ENCODE measurements at places on chromosomes 6 and 20.

GRCh38 chr6:41527721-41528408 is 18.3 kb upstream of the FOXP4 start:
- no peak for DNase-seq

DNA sequence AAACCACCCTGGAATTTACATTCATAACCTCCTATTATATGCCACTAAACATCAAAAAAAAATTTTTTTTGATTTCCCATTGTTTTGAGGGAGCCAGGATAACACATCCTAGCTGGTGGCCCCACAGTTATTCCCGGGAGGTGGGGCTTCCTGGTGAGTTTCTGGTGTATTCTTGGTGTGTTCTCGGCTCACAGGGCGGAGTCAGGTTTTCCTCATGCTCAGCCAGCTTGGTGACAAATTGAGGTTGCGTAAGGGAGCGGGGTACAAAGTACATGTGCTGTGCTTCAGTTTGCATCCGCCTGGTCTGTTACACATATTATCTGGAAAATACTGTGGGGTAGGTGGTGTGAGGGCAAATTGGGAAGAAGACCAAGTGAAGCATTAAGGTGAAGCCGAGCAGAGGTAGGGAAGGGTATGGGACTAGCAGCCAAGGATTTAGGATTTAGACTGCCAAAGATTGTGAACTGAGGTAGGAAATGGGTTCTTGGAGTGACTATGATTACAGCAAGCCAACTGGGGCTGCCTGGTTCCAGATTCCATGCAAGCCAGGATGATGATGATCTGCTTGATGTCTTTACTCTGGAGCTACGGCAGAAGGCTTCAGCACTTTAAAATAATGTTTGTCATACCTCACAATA is 46.2 kb upstream of the EEF1A1 start:
- no peak for DNase-seq

GRCh38 chr6:71529026-71529425 is 240.4 kb downstream of the OGFRL1 start:
- no peak for DNase-seq

DNA sequence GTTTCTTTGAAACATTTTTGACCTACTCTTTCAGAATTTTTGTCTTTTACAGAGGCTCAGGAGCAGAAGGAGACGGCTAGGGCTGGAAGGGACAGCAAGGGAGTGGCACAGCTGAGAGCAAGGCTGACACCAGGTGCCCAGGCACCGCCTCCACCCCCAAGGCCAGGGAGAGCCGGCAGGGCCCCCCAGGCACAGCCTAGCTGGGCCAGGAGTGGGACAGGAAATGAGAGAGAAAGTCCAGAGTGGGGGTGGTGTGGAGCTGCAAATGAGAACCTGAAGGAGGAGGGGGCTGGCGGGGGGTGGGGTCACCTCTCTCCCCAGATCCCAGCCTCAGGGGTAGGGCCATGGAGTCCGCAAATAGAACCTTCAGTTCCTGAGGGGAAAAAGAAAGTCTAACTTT is 236.7 kb downstream of the CDC5L start:
- no peak for DNase-seq

DNA sequence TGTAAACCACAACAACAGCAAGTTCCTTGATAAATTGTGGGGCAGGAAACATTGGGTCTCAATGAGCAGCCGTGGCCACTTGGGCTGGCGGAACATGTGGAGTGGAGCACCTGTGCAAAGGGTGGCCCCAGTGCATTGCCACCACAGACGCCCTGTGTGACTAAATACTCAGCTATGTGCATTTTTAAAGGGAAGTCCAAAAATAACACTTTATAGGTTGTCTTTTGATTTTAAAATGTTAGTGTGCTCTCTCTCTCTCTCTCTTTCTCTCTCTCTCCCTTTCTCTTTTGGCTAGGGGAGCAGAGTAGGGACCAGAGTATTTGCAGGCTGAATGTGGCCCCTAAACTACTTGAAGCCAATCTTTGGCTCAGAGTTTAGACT is 236.3 kb downstream of the BCAS1 start:
- no peak for DNase-seq

DNA sequence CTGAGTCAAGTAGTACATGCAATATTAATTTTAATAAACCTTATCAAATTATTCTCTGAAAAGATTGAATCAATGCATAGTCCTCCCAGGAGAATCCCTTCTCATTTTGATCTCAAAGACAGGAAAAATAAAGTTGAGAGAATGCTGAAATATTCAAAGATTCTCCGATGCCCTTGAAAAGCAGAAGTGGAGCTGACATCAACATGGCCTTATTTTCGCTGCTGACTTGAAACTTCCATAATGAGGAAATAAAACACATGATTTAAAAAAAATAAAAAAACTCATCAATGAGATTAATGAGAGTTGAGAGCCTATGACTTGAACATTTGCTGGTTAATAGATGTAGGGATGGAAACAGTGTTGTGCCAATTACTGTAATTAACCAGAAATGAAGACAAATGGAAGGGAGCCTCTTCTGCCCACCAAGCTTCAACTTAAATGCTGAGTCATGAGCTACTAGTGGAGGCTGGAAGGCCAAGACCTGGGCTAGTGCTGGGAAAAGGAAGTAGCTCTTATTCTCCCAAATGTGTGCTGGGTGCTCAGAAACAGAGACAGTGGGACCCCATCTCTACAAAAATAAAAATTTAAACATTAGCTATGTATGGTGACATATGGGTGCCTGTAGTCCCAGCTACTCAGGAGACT is 139.9 kb downstream of the BFSP1 start:
- no peak for DNase-seq

DNA sequence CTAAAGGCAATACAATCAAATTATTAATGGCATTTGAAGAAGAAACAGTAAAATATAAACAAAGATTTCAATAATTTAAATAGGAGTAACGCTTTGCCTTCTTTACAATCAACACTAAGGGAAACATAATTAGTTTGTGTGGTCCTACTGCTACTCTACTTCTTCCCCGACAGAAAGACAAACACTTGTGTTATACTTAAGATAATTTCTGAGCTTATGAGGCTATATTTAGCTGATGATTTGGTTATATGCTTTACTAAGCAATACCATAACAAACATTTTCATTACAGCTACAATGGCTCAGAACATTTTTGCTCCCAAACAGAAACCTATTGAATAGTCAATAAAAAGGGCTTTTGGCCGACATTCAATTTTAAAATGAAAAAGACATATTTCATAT is 1217.2 kb upstream of the GJE1 start:
- DNase-seq: no peak

DNA sequence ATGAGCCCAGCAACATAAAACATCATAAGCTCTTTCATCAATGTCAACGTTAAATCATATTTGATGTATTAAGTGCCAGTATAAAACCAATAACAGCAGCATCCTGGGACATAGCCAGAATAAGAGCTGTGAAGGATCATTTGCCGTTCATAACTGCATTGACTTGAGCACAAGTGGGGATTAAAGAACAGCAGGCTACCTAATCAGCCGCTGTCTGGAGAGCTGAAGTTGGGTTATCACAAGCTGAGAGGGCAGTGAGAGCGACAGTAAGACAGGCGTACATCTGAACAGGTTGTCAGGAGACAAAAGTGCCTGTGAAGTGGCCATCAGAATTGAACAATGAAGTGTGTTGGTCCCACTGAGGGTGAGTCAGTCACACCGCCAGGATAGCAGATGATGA is 269.6 kb downstream of the GRIK2 start:
- peak; percentile 96 for DNase-seq

DNA sequence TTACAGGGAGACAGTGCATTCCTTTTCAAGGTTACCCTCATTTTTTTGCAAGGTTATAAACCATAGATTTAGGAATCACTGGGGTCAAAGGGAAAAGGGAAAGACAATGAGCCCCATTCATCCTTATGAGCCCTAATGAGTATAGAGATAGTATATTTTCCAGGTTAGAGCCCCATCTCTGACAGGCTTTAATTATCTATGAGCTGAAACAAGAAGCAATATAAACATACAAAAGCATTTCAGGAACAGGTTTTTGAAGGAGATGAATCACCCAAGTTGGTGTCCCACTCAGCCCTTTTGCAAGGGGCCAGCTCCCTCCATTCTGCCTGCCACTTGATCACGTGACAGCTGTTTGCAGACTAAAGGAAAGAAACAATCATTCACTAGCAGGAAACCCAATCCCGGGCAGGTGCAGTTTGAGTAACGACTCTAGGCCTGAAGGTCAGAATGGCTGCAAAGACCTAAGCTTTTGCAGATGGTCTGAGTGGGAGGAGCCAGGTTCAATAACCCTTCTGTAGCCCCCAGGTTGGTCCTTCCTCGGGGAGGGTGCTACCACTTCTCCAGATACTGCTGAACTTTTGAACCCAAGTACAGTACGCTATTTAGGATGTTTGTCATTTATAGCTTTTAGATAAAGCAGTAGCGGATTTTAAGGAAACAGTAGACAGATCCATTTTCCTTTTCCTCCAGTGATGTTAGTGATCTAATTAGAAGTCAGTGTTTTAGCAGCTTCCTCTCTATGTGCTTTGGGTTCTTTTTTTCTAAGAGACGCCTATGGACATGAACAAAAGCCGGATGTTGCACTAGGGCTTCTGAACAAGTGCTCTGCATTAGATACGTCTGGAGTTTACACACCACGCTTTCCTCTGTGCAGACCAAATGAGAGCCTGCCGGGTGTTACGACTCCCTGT is 253.2 kb downstream of the SOX4 start:
- DNase-seq: peak; percentile 92

- DNase-seq: no peak
These were observed 60.2 kb downstream of the TMEM242 start for GRCh38 chr6:157263146-157263545.

DNA sequence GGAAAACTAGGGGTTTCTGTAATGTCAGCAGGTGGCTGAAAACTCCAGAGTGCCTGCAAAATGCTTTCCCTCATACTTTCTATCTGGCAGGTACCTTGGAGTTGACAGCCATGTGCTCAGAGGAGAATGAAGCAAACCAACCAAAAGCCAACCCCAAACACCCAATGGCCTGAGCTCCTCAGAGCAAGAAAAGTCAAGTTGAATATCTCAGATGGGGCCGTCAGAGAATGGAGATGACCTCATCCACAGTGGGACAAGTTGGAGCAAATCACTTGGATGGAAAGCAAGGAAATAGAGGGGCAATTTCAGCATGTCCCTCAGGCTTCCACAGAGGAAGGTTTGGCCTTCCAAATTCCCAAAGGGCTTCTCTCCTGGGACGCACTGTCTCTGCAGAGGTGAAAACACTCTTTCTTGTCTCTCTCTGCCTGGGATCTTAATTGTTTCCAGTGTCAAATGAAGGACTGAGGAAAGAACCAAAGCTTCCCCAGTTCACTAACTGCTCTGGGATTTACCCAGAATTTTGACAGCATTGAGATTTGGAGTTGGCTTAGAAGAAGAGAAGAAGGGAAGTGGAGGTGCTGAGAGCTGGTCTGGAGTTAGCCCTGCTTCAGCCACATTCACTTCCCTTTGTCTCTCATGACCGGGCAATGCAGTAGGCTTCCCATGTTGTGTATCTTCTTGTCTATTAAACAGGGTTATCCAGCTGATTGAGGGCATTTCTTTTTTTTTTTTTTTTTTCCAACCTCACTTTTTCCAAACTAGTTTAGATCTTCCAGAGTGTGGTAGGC is 42.2 kb downstream of the PRND start:
- DNase-seq: no peak

- DNase-seq: no peak
These were observed 132.2 kb upstream of the CST7 start for GRCh38 chr20:24816907-24817306.
